ENCODE measurements at places on chromosomes 1 and 21.
A peak's percentile ranks its signal among the peaks of the same experiment; 100 is the strongest.

DNA sequence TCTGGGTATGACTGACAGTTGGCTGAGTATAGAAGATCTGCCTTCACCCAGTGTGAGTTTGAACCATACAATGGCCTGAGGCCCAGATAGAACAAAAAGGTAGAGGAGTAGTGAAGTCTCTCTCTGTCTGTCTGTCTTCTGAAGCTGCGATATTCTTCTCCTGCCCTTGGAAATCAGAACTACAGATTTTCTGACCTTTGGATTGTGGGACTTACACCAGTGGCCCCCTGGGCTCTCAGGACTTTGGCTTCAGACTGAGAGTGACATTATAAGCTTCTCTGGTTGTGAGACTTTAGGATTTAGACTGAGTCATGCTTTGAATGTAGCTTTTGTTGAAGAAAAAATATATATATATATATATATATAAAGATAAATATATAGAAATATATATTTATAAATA is 1235.0 kb upstream of the ADGRL4 start:
- DNase-seq = no peak

- DNase-seq = no peak
Measured at GRCh38 chr1:47210666-47211065, 20.8 kb upstream of the PDZK1IP1 start.

DNA sequence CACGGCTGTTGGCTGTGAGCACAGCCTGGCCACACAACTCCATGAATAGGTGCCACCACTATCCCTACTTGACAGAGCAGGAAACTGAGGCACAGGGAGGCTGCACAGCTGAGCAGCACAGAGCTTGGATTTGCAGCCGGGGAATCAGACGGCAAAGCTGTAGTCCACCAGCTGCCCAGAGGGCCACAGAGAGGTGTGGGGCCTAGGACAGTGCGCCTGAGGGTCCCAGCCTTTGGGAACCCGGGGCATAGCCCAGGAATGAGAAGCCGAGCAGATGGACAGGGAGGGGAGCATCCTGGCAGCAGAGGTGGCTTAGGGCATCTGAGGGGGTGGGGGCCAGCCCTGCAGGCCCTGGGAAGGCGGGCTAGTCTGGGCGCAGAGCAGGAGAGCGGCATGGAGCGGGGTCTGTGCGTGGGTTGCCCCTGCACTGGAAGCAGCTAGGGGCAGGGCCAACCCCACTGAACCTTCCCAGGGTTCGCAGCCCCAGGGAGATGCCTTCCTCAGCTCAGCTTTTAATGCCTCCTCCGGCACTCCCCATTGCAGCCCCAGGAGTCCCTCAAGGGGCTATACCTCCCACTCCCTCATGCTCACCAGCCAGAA is 46.2 kb upstream of the COL18A1 start:
- no peak for DNase-seq

DNA sequence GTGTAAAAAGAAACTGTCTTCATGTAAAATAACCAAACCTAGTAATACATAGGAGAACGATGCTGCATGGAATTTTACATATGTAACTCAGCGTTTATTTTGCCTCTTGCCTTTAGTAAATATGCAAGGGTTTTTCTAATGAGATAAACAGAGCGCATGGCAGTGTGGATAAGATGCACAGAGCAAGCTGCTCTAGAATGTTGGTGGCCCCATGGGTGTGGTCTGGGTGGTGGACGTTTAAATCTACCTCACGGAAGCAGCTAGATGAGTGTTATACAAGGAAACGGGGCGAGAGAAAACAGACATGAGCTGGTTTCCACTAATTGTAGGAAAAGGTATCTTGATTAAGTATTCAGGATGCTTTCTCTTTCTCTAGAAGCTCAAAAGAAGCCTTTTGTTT is 205.9 kb downstream of the DSCAM start:
- DNase-seq = no peak

DNA sequence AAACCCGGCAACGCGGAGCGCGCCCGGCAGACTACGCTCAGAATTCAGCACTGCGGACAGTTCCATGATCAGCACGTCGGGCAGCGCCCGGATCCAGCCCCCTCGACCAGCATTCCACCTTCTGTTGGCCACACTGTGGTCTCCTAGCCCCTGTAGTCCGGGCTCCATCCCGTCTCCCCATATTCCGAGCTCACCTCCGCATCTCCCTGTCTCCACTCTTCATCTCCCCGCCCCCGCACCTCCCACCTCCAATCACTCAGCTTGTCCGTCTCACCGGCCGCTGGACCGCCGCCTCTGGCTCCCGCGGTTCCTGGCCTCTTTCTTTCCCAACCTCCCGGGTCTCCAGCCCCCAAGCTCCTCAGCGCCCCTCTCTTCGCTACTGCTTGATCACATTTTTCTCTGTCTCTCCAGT is 500 bp downstream of the EPHA10 start:
- peak; percentile 67 for DNase-seq

GRCh38 chr1:64766429-64766828 is 21.6 kb downstream of the RAVER2 start:
- DNase-seq = no peak

DNA sequence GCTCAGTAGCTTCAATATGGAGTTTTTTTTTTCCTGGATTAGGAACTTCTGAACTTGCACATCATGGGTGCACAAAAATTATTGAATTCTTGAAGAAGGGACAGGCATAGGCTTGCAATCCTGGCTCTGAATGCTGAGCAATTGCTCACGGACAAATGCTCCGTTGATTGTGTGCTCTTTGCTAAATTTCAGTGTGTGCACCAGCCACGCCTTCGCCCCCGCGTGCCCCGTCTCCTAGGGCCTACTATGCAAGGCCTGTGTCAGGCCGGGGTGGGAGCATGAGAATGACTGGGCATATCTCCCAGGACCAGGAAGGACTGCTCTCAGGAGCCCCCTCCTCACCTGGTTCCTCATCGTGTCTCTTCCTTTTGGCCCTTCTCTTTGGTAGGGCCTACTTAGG is 17.4 kb downstream of the IL6R start:
- DNase-seq = no peak

- no peak for DNase-seq
Measured at GRCh38 chr21:28444111-28444510, 548.6 kb downstream of the LTN1 start.

- no peak for DNase-seq
Measured at GRCh38 chr1:22281521-22282363, 138.8 kb upstream of the WNT4 start.

GRCh38 chr1:223285452-223285851 is 78.5 kb downstream of the SUSD4 start:
- DNase-seq = no peak

DNA sequence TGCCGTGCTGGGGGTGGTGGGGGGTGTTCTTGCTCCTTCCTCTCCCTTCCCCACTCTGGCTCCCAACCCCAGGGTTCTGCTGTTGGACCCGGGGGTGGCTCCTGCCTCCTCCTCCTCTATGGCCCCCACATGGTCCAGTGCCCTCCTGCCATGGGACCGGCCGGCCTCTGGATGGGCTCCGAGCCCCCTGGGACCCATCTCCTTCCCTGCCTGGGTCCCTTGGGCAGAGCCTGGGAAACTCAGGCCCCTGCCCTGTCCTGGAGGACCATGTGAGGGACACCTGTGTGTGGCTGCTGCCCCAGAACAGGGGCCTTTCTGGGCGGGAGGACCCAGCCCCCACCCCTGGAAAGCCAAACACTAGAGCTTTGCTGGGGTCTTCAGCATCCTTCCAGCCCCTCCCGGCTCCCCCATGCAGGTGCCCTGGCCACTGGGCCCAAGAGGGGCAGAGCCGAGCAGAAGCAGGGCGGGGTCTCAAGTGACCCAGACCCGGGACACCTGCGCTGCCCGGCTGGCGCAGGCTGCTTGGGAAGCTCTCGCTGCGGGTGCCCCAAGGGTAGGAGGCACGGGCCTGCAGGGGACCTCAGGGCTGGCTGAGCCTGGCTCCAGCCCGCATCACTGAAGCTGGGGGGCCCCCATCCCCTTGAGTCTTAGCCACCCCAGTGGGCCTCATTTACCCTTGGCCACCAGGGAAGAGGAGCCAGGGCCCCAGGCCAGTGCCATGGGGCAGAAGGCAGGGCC is 2.5 kb upstream of the FAAP20 start:
- DNase-seq = no peak

DNA sequence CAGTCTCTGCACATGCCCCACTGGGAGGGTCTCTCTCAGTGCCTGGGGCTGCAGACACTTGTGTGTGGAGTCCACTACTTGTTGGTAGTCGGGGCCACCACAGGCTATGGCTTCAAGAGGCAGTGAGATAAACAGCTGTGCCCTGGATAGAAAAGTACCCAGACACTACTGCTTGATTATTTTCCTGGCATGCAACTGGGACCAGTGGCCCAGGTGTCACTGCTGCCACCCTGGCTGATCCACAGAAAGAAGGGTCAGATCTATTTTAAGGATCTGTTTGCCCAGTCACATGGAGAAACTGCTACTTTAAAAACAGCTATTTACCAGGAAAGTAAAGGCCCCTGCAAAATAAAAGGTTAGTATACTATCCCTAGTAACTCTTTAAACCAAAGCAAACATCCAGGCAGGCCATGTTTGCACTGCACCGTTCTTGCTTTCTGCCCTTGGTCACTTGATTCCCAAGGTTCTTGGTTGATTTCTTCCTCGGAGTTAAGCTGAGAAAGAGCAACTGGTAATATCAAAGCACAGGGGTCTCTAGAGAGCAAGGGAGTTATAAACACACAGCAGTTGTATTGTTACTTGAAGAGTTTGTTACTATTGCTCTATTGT is 99.9 kb downstream of the GLUL start:
- no peak for DNase-seq

Measured in urothelium cell line (cell line).